ENCODE measurements at places on chromosomes 3 and 15.

DNA sequence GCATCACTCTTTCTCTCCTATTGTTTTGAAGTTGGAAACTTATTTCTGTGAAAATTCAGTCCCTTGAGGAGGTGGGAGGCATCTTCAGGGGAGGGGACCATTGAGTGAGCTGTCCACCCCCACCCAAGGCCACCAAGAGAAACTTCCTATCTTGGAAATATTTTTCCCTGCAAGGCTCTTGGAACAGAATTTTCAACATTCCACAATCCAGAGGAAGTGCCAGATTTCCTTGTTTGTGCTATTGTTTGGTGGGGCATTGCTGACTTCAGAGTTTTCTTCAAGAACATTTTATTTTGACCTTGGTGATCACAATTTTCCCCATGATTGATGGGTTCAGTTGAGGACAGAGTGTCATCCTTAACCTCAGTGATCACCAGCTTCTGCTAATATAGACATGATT is 12.0 kb downstream of the DNASE1L3 start:
- no peak for DNase-seq

- DNase-seq, result no peak
Observed at GRCh38 chr3:190718671-190719070, 143.8 kb downstream of the GMNC start.

- no peak for DNase-seq
Observed at GRCh38 chr3:144590854-144591253, 619.2 kb downstream of the DIPK2A start.

DNA sequence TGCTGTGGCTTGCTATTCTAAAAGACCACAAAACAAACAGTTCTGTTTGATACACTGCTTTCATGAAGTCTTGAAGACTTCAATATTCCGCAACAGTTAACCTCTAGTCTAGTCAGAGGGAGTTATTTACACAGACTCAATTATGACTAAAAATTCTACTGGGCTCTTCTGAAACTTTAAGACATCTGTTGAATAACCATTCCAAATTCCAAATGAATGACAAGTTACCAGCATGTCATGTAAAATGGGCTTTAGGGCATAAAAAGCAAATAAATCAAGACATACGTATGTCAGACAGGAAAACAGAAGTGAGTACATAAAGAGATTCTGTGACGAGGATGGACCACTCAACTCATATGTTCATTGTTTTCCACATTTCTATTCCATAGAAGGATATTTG is 93.9 kb downstream of the PLOD2 start:
- no peak for DNase-seq

DNA sequence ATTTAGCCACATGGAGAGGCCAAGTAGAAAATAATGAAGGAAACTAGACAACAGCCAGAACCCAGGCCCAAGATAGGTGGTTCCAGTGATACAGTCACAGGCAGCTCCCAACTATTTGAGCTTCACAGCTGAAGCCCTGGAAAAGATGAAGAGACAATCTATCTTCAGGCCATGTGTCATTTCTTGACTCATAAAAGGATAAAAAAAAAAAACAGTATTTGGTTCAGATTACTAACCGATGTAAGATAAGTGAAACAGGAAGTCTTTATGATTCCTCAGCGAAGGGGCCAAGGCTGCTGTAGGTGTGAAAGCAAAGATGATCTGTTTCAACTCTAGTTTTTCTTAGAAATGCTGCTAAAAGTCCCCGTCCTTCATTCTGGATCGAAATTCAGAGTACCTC is 394.6 kb downstream of the ZNF385D start:
- DNase-seq, result no peak

GRCh38 chr3:111338059-111338698 is 203.8 kb upstream of the CD96 start:
- peak; percentile 16 for DNase-seq

DNA sequence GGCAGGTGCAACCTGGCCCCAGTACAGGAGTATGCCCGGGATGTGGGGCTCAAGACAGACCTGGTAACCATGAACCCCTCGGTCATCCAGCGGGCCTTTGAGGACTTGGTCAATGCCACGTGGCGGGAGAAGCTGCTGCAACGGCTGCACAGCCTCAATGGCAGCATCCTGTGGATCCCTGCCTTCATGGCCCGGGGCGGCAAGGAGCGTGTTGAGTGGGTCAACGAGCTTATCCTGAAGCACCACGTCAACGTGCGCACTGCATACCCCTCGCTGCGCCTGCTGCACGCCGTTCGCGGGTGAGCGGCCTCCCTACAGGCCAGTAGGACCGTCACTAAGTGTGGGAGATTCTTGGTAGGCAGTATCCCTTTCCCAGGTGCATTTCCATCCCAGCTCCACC is 51.0 kb downstream of the ST8SIA2 start:
- no peak for DNase-seq

DNA sequence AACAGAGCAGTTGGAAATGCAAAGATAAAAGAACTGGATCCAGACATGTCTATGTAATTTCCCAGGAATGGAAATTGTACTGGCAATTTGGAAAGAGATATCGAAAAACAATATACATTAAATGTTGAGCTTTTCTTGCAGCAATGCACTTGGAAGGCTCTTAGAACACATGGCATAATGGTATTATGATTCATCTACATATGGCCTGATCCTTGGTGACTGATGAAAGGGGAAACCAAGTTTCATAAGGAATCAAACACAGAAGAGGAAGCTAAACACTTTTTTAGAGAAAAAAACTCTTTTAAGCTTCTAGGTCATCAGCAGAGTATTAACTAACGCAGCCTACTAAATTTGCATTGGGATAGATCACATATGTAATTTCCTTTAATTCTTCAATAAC is 12.4 kb upstream of the GREM1 start:
- DNase-seq, result no peak

DNA sequence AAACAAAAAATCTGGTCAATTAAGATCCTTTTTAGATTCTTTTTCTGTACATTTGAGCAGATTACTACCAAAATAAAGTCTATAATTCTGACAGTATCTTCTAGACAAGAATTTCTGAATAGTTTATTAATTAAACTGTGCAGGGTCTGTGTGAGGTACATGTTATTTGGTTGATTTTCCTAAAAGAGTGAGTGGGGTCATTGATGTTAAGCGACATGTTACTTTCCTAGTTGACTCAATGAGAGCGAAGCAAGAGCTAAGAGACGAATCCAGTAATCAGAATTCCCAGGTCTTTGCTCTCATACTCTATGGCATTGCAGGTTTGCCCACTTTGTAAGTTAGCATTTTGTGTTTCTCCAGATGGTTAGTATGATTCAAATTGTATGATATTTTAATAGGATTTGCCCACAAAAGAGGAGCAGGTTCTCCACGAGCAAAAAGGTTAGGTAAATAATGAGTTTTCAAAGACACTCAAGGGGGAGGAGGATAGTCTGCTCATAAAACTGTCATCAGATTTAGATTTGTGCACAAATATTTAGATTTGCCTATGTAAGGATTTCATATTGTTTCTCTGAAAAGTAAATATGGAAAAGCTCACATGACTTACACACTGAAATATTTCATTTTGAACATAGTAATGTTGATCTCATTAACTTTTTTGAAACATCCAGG is 217.2 kb upstream of the CGNL1 start:
- no peak for DNase-seq

DNA sequence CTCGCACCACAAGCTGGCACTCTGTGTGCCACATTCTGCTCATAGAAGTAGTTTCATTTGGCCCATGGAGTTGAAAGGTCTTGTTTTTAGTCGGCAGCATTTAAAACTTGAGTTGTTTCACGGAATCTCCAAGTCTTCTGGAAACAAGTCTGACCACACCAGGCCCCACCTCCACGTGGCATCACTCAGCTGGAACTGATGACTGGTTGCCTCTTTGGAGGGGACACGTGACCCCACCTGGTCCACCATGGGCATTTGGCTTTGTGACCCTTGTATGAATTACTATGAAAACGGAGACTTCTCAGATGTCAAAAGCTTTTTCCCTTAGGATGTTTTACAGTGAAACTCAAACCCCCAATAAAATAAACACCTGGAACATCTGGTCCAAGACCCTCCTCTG is 74.9 kb downstream of the NTRK3 start:
- DNase-seq, result no peak

- DNase-seq, result no peak
Observed at GRCh38 chr15:32998979-32999672, 195.4 kb downstream of the FMN1 start.

DNA sequence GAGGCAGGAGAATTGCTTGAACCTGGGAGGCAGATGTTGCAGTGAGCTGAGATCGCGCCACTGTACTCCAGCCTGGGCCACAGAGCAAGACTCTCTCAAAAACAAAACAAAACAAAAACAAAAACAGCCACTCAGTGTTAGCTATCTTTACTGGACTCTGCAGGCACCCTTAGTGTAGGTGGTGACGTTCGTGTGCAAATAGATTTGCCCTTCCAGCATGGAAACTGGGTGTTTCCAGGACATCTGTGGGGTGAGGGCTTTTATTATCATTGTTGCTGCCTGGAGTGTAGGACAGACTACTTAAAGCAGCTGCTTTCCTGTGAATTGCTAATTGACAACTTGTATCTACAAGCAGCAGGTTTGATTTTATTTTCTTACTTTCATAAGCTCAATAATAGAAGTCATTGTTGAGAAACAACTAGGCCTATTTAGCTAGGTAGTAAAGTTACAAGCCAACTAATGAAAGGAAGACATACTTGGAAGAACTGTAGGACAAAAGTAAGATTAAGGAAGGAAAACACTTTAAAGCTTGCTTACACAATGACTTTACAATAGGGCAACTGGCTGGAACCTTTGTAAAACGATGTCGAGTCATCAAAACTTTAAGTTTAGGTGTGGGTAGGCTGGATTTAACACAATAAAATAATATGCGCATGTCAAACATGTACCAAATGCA is 25.4 kb upstream of the SPPL2A start:
- no peak for DNase-seq

GRCh38 chr3:122391681-122392446 is 7.9 kb downstream of the FAM162A start:
- DNase-seq, result no peak

DNA sequence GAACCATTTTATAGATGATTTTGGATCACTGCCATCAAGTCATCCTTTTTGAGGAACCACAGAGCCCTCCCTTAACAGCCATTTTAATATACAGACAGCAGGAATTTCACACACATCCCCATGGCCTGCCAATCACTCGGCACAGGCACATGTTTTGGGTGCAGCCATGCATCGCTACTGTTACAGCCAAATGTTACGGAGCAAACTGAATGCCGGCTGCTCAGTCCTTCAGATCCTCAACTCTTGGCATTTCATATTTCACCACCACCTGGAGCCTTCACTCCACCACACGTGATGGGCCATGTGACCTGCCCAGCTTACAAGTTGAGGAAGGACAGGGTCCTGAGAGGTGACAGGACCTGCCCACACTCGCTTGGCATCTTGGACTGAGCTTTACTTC is 90.8 kb downstream of the OXNAD1 start:
- DNase-seq, result no peak

- DNase-seq, result no peak
Observed at GRCh38 chr3:13615019-13615528, 66.1 kb downstream of the FBLN2 start.

GRCh38 chr3:178172121-178172520 is 364.1 kb upstream of the KCNMB2 start:
- no peak for DNase-seq

Data from germinal center (tissue), 1 donor.